ENCODE measurements at places on chromosomes 4 and X. TPM values are rescaled to one million over a fixed set of nuclear protein-coding genes. Genes with fewer than 3 reads are reported as not detected.

- no peak for DNase-seq
Observed at GRCh38 chrX:23118890-23119527, 119.2 kb downstream of the DDX53 start.

The FGFR3 gene
- 48.1 TPM for total RNA-seq

GRCh38 chrX:2423282-2423681 is 77.5 kb downstream of the DHRSX start:
- no peak for DNase-seq

GRCh38 chrX:10240918-10241317 is 84.1 kb downstream of the CLCN4 start:
- no peak for DNase-seq

- DNase-seq: no peak
Observed at GRCh38 chr4:71201817-71202576, 136.8 kb upstream of the SLC4A4 start.

DNA sequence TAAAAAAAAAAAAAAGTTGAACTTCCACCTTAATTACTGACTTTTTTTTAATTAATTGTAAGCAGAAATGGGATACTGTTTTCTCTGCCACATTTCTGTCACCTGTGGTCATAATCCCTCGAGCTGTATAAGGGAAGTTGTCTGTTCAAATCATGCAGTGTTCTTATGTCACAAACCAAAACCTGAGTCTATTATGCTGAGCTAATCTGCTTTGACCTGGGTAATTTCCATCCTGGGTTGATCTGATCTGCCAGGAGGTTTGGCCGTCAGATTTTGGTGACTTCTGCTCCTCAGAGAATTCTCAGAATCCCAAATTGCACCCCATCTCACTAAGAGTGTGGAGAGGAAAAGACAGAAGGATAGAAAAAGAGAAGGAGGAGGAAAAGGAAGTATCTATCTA is 683.1 kb downstream of the KCTD8 start:
- DNase-seq: no peak

The HPF1 gene
- 53.6 TPM for total RNA-seq

GRCh38 chr4:104879367-104879766 is 267.3 kb upstream of the TET2 start:
- no peak for DNase-seq

DNA sequence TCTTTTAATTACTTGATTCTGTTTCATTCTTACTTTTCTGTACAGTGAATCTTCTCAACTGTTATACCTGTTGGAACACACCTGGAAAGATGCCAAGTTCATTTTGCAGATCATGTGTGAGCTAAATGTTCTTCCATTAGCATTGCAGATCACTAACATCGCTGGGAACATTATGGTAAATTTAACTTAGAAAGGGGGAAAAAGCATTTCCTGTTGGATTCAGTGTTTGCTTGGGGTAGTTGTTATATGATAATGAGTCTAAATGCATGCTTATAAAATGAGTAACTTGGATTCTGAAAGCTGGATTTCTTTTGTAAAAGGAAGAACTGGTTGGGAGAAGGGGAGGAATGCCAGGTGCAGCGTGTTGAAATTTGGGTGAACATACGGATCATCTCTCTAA is 47.6 kb downstream of the POLA1 start:
- no peak for DNase-seq

The PDZD4 gene
- 52.5 TPM for total RNA-seq

- no peak for DNase-seq
Observed at GRCh38 chr4:137131201-137131600, 401.1 kb downstream of the PCDH18 start.

DNA sequence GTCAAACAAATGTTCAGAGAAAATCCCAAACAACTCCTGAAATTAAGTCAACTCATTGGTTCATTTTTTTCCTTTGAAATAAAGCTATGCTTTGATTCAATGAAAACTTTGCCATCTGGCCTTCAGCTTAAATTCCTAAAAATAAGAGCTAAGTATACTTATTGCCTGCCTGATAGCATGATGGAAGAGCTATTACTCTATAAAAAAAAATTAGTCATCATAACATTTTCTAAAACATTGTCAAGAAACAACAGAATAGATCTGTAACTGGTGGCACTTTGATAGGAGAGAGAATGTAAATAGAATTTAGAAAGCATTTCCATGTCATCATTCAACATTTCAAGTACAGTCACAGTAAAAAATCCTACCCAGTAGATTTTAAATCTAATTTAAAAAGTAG is 136.6 kb downstream of the CORIN start:
- DNase-seq: no peak

DNA sequence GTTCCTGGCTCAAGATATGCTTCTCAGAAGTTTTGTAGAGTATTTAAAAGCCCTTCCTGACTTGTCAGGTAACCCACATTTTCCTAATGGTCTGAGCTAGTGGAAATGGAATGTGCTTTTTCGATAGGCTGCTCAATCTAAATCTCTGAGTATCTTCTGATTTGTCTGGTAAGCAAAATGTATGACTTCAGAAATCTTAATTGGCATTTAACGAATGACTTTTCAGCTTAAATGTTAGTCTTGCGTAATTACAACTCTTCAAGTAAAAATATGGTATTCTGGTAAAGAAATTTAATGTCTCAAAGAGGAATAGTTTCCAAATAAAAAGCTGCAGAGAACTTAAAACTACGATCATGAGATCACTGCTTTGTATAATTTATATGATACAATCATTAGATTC is 379.1 kb downstream of the ANKRD50 start:
- no peak for DNase-seq

DNA sequence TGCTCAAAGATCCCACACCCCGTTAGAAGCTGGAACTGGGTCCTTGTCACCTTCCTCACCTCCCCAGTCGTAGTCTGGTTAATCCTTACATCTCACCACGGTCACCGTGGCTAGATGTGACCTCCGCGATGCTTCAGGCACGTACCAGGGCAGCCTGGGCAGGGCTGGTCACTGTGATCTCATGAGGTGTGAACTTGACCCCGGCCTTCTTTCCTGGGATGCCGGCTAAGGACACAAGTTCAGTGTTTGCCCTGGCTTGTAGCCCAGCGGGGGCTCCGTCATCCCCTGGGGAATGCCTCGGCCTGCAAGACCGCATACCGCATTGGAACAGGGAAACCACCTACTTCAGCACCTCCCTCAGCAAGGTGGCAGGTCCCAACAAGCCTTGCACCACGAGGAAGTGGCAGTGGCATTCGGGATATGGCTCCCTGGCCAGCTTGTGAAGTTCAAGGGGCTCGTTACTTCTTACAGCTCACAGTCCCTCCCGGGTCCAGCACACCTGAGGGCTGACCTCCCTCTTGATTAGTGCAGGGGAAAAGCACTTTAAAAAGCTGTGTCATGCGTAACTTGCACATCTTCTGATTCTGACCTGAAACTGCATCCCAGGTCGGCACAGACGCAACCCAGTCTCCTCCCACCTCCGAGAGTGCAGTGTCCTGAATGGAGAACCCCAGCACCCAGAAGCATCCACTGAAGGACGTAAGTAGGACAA is 25.9 kb downstream of the NOP14 start:
- DNase-seq: no peak

GRCh38 chr4:38037612-38038011 is 77.4 kb downstream of the PTTG2 start:
- no peak for DNase-seq

DNA sequence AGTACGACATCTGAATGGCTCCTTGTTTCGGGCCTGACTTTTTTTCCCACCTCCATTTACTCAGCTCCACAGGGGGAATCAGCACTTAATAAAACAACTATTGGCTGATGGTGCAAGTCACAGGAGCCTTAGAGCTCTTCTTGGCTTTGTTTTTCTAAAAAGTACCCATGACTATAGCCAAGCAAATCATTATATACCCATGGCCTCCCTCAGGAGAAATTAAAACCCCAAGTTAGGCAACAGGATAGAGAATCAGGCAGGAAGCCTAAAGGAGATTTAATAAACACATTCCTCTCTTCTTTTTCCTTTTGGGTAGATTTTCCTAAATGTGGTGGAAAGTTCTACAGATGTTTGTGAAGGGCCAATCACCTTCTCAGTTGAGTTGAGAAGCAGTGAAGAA is 91.9 kb upstream of the RBPJ start:
- no peak for DNase-seq

The GLRA3 gene
- not detected for total RNA-seq

The DGAT2L6 gene
- not detected for total RNA-seq

The USP17L15 gene
- total RNA-seq: not detected

DNA sequence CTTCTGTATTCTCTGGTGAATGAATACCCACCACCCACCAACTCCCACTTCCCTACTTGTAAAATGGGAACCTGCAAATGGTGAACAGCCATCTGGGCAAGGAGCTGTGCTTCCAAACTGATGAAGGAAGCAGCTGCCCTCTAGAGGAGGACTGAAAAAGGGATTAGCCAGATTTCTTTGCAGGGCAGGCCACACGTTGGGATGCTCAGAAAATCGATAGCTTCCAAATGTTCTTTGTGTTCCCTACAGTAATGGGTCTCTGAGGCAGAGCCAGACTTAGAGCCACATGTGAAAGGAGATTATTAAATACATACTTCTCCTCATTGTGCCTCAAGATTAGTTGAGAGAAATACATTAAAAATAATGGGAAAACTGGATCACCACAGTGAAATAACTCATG is 39.3 kb upstream of the LPAR4 start:
- no peak for DNase-seq

The DSPP gene
- not detected for total RNA-seq

Measured in neural crest cell (in vitro differentiated cells).